ENCODE measurements at places on chromosomes 3 and 15.

GRCh38 chr15:39267685-39268084 lies 313.2 kb upstream of the THBS1 start:
- DNase-seq = no peak

GRCh38 chr15:62188744-62189143 lies 23.7 kb upstream of the C2CD4B start:
- no peak for DNase-seq

GRCh38 chr3:174219738-174220137 lies 639.4 kb upstream of the NAALADL2 start:
- DNase-seq = no peak

GRCh38 chr3:83224101-83224868 lies 1462.8 kb upstream of the GBE1 start:
- DNase-seq = no peak

DNA sequence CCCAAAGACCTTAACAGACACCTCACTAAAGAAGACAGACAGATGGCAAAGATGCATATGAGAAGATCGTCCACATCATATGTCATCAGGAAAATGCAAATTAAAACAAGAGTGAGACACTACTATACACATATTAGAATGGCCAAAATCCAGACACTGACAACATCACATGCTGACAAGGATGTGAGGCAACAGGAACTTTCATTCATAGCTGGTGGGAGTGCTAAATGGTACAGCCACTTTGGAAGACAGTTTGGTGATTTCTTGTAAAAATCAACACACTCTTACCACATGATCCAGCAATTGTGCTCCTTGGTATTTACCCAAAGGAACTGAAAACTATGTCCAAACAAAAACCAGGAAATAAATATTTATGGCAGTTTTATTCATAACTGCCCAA lies 17.6 kb downstream of the CHDH start:
- no peak for DNase-seq

GRCh38 chr3:30548600-30548999 lies 57.8 kb upstream of the TGFBR2 start:
- DNase-seq = no peak

GRCh38 chr15:62164014-62164395 lies 1.1 kb downstream of the C2CD4B start:
- DNase-seq = no peak

DNA sequence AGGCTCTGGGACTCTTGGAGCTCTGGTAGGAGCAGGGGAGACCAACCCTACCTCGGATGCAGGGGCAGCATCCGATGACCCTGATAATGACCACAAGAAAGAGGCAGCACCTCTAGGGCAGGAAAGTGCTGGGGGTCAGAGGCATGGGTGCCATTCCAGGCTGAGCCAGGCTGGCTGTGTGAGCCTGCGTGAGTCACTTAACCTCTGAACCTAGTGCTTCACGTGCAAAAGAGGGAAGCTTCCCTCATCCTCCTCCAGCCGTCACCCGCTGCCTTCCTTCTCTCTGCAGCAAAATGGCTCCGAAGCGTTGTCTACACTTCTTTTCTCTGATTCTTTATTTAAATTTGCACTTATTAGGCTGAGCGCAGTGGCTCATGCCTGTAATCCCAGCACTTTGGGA lies 35.5 kb downstream of the ZDHHC19 start:
- DNase-seq = no peak

GRCh38 chr3:18968120-18968519 lies 180.2 kb upstream of the KCNH8 start:
- no peak for DNase-seq

GRCh38 chr3:194384569-194385001 lies 14.5 kb downstream of the GP5 start:
- no peak for DNase-seq

- DNase-seq = no peak
These were observed 18.6 kb upstream of the LZTFL1 start for GRCh38 chr3:45860481-45860880.

DNA sequence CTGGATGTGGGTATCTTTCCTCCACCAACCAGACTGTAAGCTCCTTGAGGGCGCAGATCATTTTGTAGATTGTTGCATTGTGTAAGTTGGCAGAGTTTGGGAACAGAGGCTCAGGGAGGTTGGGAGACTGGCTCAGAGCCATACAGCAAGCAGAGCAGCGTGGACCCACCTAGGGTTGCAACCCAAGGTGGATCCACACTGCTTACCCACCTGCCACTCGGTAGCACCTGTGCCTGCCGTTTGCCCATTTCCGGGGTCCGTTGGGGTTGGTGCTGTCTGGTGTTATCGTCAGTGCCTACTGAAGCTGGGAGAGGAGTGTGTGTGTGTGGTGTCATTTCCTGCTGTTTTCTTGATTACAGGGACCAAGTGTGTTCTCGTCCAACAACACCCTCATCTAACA lies 19.0 kb downstream of the SMAD6 start:
- no peak for DNase-seq

DNA sequence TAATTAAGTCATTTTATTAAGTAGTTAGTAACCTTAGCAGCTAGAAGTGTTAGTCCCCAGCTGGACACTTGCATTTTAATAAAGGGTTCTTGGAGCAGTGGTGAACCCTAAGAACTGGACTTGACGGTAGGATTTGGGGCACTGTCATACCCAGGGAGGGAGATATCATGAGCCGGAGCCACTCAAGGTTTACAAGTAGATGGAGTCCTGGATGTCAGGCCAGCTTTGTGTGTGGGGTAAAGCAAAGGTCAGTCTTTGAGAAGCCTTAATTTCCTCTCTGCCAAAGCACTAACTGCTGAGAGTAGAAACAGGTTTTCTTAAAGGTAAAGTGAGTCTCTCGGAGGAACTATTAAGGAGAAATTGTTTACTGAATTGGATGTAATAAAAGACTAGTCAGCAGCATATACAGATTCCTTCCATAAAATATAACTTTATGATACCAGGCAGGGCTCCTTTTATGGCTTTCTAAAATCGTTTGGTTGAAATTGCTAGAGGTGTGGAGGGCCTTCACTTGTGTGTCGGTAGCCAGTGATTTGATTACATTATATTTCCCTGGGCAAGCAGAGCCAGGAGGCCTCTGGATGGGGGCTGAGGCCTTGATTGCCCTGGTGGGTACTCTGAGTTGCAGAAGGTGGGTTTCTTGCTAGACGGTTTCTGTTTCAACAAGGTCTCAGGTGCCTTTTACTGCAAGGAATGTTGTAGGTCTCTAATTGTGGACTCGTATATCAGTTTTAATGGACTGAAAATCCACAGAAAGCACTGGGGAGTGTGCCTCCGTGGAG lies 23.1 kb downstream of the SQOR start:
- no peak for DNase-seq

GRCh38 chr15:25249236-25250010 lies 189.4 kb downstream of the UBE3A start:
- no peak for DNase-seq

- DNase-seq = no peak
These were observed 2.6 kb downstream of the LTF start for GRCh38 chr3:46462111-46462510.

- no peak for DNase-seq
These were observed 89.1 kb downstream of the OSBPL10 start for GRCh38 chr3:31891876-31892455.

- no peak for DNase-seq
These were observed 281.4 kb downstream of the RSL24D1 start for GRCh38 chr15:54915380-54915779.

DNA sequence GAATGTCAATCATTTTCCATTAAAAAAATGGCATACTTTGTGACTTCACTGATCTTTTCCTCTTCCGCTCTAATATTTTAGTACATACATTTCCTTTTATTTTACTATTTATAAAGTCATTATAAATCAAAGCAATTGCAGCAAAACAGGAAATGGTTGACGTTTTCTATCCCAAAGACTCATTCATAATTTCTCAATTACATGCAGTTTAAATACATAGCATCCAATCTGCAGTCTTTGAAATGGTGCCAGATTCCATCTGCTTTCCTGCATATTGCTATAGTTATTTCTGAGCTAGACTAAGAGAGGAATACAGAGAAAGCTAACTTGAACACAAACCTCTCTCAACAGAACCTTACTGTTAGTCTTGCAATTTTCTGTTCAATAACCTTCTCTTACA lies 179.8 kb downstream of the ZPLD1 start:
- no peak for DNase-seq

DNA sequence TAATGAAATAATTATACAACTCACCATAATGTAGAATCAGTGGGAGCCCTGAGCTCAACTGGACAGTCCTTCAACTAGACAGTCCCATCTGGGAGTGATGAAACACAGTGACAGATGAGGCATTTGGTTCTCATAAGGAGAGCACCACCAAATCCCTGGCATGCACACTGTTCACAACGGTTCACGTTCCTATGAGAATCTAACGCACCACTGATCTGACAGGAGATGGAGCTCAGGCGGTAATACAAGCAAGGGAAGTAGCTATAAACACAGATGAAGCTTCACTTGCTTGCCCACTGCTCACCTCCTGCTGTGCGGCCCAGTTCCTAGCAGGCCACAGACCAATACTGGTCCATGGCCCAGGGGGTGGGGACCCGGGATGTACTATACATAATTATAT lies 17.0 kb downstream of the PRKAR2A start:
- no peak for DNase-seq

DNA sequence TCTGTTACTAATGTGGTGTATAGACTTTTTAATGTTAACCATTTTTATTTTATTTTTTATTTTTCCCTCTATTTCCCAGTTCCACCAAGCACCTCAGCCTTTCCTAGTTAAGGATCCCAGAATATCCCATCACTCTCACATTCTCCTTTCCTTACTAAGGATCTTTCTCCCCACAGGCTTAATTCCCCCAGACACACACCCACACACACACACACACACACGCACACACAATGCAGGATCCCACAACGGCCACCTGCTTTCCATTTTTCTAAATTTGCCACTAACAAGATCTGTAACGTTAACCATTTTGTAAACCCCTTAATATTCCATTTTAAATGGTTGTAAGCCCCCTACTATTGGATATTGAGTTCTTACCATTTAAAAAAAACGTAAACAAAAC lies 404.1 kb downstream of the ZIC1 start:
- no peak for DNase-seq

- peak; percentile 25 for DNase-seq
These were observed 117.5 kb downstream of the EDEM1 start for GRCh38 chr3:5304789-5305683.

- DNase-seq = no peak
These were observed 206.9 kb upstream of the TRIM42 start for GRCh38 chr3:140470962-140471361.

DNA sequence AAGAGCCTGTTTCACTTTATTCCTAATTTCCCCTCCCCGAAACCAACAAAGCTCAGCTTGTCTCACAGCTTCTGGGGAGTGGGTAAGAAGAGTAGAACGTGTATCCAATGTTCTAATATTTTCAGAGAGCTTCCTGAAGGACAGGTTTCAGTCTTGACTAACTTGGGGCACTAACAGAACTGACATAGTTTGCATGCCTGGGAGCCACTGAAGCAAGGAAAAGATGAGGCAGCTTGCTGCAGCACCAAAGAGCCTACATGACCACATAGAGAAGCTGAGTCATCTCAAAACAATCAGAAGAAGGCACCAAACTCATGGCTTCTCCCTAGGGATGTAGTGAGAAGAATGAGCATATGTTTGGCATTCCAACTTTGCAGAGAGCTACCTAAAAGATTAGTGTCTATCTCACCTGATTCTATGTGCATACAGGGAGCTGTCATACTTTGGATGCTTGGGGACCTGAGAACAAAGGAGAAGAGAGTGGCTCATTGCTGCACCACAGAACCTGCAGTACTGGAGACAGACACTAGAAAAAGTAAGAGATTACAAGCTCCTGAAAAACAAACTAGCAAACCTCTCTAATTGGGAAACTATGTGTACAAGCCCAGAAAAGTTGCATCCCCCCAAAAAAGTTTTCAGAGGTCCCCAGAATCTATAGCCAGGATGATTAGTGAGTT lies 86.9 kb downstream of the DCLK3 start:
- no peak for DNase-seq

GRCh38 chr3:27511724-27512422 lies 27.7 kb upstream of the SLC4A7 start:
- DNase-seq = no peak

DNA sequence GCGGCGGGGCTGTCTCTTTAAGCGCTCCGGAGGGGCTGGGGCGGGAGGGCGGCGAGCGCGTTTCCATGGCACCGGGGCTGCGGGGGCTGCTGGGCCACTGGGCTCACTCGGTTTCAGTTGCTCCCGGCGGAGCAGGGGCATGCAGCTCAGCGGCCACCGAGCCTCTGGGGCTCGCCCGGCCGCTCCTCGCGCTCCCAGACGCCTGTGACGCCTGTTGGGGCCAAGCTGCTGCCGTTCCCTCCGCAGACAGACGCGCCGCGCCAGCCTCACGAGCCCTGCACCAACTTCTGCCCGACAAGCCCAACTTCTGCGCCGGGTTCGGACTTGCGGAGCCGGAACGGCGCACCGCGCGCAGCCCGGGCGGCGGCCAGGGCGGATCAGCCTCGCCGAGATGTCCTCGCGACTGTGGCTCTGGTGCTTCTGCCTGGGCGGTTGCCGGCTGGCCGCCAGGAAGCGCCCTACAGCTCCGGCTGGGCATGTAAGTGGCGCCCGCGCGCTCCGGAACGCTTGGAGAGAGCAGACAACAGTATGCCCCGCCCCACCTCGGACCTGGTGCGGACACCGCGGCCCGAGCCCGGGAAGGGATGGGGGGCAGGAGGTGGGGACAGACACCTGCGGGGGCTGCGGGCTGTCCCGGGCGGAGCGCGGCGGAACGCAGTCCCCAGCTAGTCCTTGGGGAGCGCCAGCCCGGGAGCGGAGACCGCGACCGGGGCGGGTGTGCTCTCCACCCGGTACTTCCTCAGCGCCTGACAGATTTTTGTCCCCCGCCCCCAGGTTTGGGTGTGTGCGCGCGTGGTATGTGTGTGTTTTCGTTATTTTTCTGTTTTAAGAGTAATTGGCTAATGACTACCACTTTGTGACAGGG lies 154.1 kb upstream of the GOLIM4 start:
- peak; percentile 56 for DNase-seq

Data from KG1 (cell line).